ENCODE measurements at places on chromosomes 5 and 9.

DNA sequence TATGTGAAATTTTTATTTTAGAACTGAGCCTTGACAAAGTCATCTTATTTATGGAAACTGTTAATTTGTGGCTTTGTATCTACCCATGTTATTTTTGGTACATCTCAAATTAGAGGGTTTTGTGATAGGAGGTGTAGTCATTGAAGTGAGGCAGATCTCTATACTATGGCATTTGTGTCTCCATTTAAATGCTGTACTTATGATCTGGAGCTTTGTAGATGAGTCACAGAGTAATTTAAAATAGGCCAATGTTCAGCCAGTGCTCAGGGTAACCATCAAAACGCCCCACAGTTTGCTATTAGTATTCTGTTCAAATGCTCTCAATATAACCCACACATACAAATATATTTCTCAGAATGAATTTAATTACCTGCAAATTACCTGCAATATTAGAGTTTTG, 351.5 kb upstream of the KLF9 start:
- DNase-seq: no peak

DNA sequence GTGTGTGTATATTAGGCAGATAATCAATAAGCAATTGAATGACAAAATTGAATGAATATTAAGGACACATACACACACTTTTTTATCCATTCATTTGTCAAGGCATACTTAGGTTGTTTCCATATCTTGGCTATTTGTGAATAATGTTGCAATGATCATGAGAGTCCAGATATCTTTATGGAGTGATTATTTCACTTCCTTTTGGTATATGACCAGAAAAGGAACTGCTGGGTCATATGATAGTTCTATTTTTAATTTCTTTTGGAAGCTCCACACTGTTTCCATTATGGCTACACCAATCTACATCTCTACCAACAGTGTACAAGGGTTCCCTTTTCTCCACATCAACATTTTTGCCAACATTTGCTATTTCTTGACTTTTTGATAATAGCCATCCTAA, 137.7 kb upstream of the PAPPA start:
- DNase-seq: no peak

- DNase-seq: no peak
These were observed 19.5 kb downstream of the SPAAR start for GRCh38 chr9:35928591-35929452.

DNA sequence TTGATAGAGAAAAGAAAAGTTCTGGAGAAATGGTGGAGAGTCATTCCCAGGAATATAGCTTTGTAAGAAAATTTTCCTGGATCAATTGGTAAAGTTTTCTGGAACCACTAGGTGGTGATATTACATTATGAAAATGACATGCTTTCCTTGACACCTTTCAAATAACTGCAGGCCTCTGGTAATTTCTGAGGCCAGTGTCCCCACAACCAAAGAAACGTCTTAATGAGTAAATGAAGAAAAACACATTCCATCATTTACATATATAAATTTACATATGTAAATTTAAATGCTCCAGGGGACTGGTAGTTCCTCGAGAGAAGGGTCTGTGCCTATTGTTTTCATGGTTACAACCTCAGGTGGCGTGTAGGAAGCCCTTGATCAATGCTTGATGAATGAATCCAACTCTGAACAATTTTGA, 17.2 kb upstream of the RGS3 start:
- peak; percentile 45 for DNase-seq

DNA sequence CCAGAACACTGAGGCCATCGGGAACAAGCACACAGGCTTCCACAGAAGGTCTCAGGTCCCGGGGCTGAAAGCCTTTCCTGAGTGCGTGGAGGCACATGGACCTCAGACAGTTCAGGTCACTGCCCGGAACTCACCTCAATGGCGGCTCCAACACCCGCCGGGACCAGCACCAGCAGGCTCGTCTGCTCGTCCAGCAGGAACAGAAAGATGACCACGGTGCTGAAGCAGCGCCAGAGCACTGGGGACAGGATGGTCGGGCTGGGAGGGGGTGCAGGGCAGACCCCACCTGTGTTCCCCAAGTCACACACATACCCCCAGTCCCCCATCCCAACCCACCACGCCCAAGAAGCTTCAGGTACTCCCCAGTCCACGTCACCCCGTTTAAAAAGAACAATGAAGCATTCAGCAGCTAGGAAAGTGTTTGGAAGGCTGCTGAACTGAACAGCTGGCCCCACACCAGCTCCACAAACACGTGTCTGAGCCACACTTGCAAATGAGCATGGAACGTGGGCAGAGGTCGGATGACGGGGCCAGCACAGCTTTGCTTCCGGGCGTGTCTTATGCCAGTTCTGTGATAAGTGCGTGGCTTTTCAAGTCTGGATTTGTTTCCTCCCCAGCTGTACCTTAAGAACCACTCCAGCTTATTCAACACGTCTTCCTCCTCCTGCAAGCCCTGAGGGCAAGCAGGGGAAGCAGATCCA, 14.6 kb downstream of the CLPTM1L start:
- DNase-seq: no peak

GRCh38 chr9:2178034-2178734, 163.0 kb downstream of the SMARCA2 start:
- DNase-seq: no peak

DNA sequence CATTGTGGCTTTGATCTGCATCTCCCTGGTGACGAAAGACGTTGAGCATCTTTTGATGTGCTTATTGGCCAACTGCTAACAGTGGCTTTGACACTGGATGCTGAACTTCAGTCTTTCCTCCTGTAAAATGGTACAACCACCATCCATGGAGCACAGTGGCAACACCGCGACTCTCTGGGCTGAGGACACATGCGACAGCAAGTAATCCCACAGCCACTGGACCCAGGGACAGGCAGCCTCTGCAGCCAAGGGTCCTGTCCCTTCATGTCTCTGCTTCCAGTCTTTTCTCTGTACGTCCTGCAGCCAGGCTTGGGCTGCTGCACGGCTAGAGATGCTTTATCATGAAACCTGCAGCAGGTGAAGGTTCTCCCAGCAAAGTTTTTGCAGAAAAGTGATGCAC, 83.5 kb downstream of the DAP start:
- no peak for DNase-seq

GRCh38 chr9:99096409-99096808, 8.5 kb upstream of the TGFBR1 start:
- DNase-seq: no peak

- no peak for DNase-seq
These were observed 71.5 kb upstream of the GPBP1 start for GRCh38 chr5:57102189-57102904.

DNA sequence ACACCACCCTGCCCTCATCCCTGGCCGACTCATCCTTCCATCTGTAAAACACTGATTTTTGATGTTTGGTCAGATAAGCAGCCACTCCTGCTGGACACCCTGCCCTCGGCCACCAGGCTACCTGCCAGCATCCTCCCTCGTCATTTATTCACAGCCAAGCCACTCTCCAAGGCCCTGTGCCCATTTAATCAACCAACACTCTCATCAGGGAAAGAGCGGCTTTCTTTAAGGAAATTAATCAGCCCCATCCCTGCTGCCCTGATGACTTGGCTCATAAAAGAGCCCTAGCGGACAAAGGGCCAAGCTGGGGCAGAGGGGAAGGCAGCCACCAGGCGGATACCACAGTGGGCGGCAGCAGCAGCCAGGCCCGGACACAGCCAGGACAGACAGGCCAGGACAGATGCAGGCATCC, 52.4 kb downstream of the GOLM1 start:
- no peak for DNase-seq

- no peak for DNase-seq
These were observed 120.7 kb upstream of the APC start for GRCh38 chr5:112616812-112617547.

DNA sequence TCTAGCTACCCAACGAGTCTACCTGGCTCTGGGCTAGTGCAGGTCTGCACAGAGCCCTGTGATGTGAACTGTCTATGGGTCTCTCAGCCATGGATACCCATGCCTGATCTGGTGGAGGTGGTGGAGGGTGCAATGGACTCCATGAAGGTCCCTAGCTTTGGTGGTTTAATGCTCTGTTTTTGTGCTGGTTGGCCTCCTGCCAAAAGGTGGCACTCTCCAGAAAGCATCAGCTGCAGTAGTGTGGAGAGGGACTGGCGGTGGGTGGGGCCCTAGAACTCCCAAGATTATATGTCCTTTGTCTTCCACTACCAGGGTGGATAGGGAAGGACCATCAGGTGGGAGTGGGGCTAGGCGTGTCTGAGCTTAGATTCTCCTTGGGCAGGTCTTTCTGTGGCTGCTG, 290.1 kb downstream of the AGTPBP1 start:
- no peak for DNase-seq

DNA sequence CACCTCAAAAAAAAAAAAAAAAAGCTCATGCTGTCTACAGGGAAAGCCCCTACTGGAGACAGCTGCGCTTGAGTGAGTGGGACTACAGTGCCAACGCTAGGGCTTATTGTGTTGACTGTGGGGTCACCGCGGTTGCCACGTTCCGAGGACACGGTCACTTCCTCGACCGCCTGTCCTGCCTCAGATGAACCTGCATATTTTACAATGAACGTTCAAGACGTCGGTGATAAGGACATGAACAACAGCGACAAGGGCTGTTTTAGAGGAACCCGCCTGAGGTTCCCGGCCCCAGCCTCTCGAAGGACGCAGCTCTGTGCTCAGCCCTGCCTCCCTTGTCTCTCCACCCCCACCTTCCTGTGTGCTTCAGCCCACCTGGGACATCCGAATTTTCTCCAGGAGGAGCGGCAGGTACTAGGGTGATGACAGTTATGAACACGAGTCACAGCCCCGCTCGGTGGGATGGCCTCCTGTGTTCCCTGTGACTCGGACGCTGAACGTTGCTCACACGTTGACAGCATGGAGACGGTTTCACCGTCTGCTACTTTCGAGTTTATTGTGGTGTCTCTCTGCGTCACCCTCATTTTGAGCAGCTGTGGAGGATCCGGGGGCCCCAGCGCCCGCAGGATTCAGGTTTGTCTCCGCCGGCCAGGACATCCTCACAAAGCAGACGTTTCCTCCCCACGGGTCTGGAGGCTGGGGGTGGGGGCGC, 11.3 kb upstream of the DIPK1B start:
- peak; percentile 45 for DNase-seq

GRCh38 chr9:115114546-115114945, 3.4 kb downstream of the TNC start:
- no peak for DNase-seq

DNA sequence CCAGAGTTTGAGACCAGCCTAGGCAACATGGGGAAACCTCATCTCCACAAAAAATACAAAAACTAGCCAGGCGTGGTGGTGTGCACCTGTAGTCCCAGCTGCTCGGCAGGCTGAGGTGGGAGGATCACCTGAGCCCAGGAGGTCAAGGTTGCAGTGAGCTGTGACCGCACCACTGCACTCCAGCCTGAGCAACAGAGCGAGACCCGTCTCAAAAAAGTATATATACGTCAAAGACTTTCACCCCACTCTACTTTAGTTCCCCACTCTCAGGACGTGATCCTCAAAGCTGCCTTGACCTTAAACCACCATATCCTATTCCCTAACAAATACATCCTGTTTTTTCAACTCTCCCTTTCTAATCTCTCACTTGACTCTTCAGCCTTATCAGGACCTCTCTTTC, 41.0 kb downstream of the PCDHGC5 start:
- no peak for DNase-seq

- peak; percentile 60 for DNase-seq
These were observed 120.8 kb upstream of the SLC27A6 start for GRCh38 chr5:128844354-128844923.

GRCh38 chr5:153372425-153373129, 117.9 kb upstream of the GRIA1 start:
- no peak for DNase-seq

DNA sequence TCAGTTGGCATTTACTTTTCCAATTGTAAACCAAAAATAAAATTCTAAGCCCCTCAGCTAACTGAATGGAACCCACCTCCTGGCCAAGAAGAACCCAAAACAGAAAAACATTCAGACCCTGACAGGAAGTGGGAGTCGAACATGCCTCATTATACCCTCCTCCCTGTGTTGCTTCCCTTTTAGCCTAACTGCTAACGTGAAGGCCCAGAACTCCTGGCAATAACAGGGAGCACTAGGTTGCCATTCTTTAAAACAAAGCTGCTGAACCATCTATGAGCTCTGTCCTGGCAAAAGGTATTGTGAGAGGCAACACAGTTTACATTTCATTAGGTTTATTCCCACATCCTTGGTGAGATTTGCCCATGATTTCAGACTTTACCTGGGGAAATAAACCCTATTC, 481.4 kb downstream of the CHSY3 start:
- peak; percentile 7 for DNase-seq

- no peak for DNase-seq
These were observed 599 bp downstream of the LYRM7 start for GRCh38 chr5:131171276-131171810.

DNA sequence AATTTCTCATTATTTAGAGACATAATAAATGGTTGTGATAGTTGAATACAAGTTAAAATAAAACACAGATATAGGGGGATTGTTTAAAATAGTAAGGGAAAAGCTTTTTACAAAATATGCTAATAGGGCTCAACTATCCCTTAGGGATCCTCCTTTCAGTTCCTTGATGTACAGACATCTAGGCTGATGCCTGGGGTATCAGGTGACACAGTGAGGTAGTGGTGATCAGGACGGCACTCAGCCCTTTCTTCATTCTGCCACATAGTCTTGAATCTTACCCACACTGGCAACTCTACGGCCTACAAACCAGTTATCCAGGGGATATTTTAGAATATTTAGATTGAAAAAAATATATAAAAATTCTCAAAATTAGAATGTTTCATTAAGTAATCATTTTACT, 12.5 kb upstream of the SLC35D2 start:
- no peak for DNase-seq

- no peak for DNase-seq
These were observed 39.8 kb downstream of the MAMDC2 start for GRCh38 chr9:70083429-70083828.

DNA sequence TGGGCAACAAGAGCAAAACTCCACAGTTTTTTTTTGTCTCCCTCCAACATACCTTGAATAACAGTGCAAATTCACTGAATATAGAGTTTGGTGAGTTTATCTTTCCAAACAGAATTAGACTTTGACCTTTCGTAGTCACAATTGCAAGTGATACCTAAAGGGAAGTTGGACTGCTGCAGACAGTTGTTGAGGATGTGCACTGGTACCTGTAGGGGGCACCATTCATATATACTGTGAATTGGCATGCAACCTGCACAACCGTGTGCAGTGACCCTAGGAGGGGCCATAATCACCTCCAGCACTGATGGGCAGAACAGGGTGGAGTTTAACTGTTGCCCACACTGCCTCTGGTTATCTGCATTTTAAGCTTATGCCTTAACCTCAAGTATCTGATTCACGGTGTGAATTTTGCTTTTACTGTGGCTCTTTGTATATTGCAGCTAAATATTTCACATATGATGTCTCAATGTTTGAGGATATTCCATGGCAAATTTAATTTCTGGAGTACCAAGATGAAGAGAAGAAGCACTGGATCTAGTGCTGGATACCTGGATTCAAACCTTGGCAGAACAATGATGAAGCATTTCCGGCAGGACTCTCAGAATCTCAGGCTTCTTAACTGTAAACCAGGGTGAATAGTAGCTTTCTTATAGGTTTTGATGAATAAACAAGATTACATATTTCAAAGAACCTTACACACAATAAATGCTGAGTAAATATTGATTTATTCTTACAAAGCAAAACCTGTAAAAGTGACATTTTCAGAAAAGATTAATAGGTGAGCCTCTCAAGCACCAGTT, 144.3 kb downstream of the ACTBL2 start:
- peak; percentile 35 for DNase-seq

- DNase-seq: no peak
These were observed 56.6 kb downstream of the SMIM23 start for GRCh38 chr5:171841984-171842776.

- DNase-seq: no peak
These were observed 59.5 kb downstream of the NUDT12 start for GRCh38 chr5:103503066-103503465.
